Kidney (tissue), 22 donors: ENCODE measurements at places on chromosomes 2 and 18. TPM values are rescaled to one million over a fixed set of nuclear protein-coding genes. Genes with fewer than 3 reads are reported as not detected.

GRCh38 chr18:31393286-31393685, 16.7 kb downstream of the DSG4 start:
- H3K27me3 ChIP-seq: no peaks in the 10 kb centered on the region
- no peak for DNase-seq
- no peak overlapping the region for H3K4me3 ChIP-seq

Gene OR6B2
- not detected for total RNA-seq

Gene SPATA3
- not detected for total RNA-seq

Gene MPHOSPH10
- total RNA-seq: 32.3 TPM

DNA sequence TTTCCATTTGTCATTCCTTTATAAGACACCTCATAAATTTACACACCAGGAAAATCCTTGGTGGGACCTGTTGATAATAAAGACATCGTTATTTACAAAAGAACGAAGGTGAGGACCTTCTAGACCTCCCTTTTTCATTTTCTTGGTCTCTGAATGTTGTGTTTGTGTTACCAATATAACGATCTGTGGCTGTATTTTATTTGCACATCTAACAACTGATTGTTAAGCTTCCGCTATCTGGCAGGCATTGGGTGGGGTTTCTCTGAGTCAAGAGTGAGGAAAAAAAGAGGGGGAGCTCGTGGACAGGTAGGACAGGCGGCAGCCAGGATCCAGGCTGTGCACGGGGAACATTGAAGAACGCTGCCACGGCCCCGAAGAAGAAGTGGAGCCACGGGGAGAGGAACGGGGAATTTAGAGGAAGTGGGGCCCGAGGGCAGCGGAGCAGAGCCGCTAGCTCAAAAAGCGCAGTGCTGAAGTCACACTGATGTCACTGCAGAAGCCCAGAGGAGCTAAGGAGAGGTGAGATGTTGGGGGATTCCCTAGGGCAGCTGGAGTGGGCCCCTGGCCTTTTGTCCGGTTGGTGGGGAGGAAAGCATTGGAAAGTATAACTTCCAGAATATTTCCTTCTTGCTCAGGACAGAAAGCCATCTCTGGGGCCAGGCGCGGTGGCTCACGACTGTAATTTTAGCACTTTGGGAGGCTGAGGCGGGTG, 20.9 kb upstream of the DNMT3A start:
- H3K27ac ChIP-seq: peak overlapping the region; percentile 82
- no peak for DNase-seq
- no peaks in the 10 kb centered on the region for H3K4me1 ChIP-seq
- no peaks in the 10 kb centered on the region for H3K36me3 ChIP-seq

- no peaks in the 10 kb centered on the region for H3K27me3 ChIP-seq
- H3K36me3 ChIP-seq: no peaks in the 10 kb centered on the region
- H3K4me3 ChIP-seq: no peak overlapping the region
- DNase-seq: no peak
- peaks cover 20% of the 10 kb centered on the region for H3K4me1 ChIP-seq
Observed at GRCh38 chr2:101815154-101815553, 117.6 kb downstream of the MAP4K4 start.
